Stimulated activated CD4-positive, alpha-beta T cell treated with anti-CD3 and anti-CD28 coated beads, TNF-alpha, amount 100 ng/mL, for 48 hours (primary cell): ENCODE measurements at places on chromosomes 1 and 21.

DNA sequence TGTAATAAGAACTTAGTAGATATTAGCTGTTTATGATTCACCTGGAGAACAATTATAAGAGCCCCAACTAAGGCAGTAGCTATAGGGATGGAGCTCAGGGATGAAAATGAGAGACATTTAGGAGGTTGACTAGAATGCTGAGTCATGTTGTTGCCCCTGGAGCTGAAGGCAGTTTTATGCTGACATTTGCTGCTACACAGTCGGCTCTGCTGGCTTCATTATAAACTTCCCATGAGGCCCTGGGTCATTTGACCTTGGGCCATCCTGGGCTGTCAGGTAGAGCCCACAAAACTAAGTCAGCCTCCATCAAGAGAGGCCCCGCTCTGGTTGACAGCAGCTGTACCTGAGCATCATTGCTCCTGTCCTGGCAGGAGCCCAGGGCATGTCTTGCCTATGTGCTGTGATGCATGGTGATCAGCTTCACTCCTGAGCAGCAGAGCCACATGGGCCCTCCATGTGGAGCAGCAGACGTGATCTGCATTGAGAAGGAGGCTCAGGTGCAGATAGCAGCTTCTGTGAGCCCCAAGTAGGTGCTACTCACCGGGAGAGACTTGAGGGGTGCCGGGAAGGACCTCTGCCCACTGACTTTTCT is 112.4 kb downstream of the TBX19 start:
- no peak for DNase-seq

DNA sequence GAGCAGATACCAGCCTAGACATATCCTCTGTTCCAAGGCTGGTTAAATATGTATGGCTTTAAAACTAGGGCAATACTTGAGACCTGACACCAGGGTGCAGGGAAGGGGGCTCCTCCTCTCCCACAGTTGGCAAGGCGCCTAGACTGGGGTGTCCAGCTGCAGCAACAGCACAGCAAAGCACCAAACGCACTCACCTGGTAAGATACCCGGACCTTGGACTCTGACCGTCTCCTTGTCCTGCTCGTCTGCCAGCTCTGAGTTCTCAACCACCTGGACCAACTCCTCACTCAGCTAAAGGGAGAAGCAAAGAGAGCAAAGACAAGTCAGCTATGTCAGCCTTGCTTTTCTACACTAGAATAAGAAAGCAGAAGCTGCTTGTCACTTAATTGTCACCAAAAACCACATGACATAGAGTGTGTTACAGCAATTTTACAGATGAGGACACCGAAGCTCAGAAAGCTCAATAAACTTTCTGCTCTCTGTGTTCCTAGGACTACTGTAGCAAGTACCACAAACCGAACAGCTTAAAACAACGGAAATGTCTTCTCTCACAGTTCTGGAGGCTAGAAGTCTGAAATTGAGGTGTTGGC is 4.4 kb downstream of the PACC1 start:
- no peak for DNase-seq

DNA sequence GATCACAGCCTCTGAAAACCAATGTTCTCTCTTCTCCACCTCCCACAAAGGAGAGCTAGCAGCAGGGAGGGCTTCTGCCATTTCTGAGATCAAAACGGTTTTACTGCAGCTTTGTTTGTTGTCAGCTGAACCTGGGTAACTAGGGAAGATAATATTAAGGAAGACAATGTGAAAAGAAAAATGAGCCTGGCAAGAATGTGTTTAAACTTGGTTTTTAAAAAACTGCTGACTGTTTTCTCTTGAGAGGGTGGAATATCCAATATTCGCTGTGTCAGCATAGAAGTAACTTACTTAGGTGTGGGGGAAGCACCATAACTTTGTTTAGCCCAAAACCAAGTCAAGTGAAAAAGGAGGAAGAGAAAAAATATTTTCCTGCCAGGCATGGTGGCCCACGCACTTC is 35.8 kb upstream of the TDRD10 start:
- no peak for DNase-seq

- DNase-seq: no peak
These were observed 3.7 kb downstream of the ST3GAL3 start for GRCh38 chr1:43711049-43711448.

DNA sequence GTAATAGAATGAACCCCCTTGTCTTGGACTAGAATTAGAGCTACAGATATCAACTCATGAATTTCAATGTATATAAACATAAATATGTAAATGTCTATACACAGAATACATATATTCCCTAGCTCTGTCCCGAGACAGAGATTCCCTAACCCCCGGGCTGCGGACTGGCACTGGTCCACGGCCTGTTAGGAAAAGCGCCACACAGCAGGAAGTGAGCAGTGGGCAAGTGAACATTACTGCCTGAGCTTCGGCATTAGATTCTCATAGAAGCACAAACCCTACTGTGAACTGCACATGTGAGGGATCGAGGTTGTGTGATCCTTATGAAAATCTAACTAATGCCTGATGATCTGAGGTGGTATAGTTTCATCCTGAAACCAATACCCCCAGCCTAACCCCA is 51.2 kb downstream of the PIK3R3 start:
- no peak for DNase-seq

GRCh38 chr1:20709868-20710267 is 7.9 kb downstream of the KIF17 start:
- no peak for DNase-seq

DNA sequence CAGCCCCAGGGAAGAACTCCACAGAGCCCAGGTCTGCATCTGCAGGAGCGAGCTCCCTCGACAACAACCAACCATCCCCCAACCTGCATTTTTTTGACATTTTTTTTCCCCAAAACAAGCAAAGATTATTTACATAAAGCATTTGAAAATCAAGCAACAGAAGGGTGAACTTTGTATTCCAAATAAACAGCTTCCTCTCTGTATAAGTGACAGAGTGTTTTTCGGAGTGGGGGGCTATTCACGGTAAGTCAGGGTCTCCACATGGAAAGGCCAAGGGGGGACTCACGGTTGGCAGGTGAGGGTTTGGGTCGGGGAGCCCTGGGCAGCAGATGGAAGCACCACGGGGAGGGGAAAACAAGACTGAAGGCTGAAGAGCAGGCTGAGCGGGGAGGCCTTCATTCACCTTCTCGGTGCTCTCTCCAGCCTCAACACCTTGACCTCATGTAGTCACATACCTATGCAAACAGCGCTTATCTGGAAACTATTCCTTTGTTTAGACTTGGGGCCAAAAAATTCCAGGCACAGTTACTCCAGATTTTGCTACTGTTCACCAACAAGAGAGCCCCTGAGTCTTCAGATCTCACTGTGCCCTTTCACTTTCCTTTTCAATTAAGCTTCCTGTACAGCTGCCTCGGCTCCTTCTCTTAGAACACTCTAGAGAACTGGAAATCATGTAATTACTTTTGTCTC is 27.6 kb downstream of the C2CD2 start:
- DNase-seq: no peak

DNA sequence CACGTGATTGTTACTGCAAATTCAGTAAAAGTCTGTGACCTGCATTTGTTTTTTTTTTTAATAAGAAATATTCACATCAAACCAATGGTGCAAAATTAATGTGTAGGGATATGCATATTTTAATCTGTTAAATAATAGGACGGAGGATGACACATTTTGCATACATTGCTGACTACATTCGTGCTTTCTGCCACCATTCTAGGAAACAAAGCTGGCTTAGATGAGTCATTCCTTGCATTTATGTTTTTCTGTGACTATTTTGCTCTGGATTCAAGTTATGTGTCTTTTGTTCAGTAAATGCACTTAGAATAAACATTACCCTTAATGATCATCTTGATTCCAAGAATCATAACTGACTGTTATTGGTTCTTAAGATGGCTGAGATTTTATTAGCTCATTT is 23.9 kb upstream of the CYYR1 start:
- no peak for DNase-seq

- no peak for DNase-seq
These were observed 70.1 kb downstream of the CASZ1 start for GRCh38 chr1:10726355-10726754.

- DNase-seq: no peak
These were observed 775.0 kb downstream of the USP25 start for GRCh38 chr21:16504766-16505165.

DNA sequence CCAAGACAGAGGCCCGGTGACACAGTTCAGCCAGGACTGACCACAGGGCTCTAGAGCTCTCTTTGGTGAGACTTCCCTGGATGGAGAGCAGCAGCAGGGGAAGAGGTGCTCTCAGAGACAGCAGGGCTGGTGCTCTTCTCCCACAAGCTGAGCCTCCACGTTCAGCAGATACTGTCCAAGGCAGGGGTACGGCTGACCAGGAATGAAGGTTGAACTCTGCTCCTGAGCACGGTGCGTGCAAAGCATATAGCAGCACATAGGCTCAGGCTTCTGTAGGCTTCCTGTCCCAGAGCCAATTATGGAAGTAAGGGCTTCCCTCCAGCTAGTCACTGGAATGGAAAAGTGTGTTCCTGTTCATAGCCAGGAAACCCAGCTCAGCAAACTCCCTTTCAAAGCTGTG is 23.9 kb downstream of the DMBX1 start:
- no peak for DNase-seq

- DNase-seq: no peak
These were observed 6.9 kb upstream of the ETV3 start for GRCh38 chr1:157145076-157145475.

GRCh38 chr1:200885623-200886402 is 8.9 kb upstream of the INAVA start:
- no peak for DNase-seq

DNA sequence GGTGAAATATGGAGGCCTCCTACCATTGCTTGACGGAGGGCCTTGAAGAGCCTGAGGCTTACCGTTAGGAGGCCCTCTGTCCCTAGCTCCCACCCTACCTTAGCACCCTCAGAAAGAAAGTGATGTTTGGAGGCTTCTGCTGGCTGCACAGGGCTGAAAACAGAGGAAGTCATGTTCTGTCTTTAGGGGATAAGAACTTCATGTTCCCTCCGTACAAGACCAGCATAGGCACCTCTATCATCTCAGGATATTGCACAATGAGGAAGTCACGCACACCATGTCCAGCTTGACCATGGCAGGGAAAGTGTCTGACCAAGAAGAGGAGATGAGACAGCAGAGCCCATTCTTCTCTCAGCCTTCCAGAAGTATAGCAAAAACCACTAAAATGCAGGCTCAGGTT is 13.8 kb downstream of the ADORA3 start:
- no peak for DNase-seq

DNA sequence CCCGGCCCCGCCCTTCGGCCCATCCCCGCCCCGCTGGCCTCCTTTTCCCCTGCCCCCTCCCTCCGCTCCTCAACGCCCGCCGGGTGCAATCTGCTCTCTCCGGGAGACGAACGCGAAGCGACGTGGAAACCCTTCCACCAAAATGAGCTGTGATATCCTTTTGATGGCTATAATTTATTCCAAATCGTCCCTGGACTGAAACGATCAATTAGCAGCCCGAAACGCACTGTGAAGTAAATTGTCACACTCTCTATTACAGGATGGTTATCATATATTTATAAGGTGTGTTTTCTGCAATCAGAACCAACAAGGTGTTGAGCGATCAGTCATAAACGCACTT is 134.6 kb upstream of the BARHL2 start:
- no peak for DNase-seq

- DNase-seq: no peak
These were observed 11.5 kb downstream of the RORC start for GRCh38 chr1:151819976-151820623.

- DNase-seq: no peak
These were observed 177.3 kb upstream of the GORAB start for GRCh38 chr1:170354690-170355089.

GRCh38 chr1:245126530-245126929 is 28.3 kb upstream of the KIF26B start:
- no peak for DNase-seq

GRCh38 chr1:115322631-115323030 is 15.4 kb downstream of the NGF start:
- DNase-seq: no peak

- no peak for DNase-seq
These were observed 540.8 kb upstream of the ADAMTS5 start for GRCh38 chr21:27507695-27508094.

GRCh38 chr1:184684285-184685074 is 70.2 kb downstream of the EDEM3 start:
- DNase-seq: no peak

- no peak for DNase-seq
These were observed 3.0 kb upstream of the FOXD3 start for GRCh38 chr1:63319046-63320021.
